ENCODE measurements at places on chromosomes 2 and 18.
A peak's percentile ranks its signal among the peaks of the same experiment; 100 is the strongest.

GRCh38 chr2:236675526-236675925, 105.9 kb downstream of the ACKR3 start:
- DNase-seq: no peak

DNA sequence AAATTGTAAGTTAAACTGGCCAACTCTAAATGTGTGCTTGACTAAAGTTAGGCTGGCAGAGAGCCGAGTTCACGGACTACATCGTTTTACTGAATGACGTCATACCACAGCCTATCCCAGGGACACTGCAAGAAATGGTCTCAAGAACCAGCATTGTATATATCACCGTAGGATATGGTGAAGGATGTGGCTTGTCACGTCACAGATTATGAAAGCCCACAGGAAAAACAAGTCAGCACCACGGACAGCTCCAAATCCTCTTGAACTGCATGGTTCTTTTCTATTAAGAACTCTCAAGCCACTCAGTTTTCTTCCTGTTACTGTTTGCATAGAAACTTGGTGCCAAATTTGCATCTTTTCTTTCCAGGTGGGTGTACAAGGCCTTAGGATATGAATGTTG, 85.1 kb upstream of the ACAA2 start:
- peak; percentile 58 for DNase-seq

DNA sequence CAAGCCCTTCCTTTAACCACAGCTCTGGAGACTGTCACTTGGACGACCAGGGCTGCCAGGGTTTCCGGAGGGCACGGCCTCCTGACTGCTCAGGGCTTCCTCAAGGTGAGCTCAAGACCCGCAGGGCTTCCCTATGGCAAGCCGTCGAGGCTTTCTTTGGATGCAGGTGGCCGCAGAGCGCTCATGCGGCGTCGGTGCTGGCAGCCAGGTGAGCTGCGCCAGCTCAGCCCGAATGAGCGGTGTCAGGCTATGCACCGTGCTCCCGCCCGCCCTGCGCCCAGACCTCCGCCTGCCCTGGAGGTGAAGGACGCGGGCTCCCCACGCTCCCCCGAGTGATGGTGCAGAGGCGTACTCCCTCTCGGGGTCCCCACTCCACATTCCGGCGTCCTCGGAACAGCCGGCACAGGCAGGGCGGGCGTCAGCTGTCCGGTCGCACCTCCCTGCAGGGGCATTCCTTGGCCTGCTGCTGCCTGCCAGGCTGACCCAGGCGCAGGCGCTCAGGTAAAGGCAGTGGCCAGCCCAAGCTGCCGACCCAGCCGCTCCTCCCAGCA, 20.8 kb upstream of the TUBB6 start:
- DNase-seq: no peak

GRCh38 chr2:64773461-64774118, 119.9 kb upstream of the SERTAD2 start:
- DNase-seq: no peak

DNA sequence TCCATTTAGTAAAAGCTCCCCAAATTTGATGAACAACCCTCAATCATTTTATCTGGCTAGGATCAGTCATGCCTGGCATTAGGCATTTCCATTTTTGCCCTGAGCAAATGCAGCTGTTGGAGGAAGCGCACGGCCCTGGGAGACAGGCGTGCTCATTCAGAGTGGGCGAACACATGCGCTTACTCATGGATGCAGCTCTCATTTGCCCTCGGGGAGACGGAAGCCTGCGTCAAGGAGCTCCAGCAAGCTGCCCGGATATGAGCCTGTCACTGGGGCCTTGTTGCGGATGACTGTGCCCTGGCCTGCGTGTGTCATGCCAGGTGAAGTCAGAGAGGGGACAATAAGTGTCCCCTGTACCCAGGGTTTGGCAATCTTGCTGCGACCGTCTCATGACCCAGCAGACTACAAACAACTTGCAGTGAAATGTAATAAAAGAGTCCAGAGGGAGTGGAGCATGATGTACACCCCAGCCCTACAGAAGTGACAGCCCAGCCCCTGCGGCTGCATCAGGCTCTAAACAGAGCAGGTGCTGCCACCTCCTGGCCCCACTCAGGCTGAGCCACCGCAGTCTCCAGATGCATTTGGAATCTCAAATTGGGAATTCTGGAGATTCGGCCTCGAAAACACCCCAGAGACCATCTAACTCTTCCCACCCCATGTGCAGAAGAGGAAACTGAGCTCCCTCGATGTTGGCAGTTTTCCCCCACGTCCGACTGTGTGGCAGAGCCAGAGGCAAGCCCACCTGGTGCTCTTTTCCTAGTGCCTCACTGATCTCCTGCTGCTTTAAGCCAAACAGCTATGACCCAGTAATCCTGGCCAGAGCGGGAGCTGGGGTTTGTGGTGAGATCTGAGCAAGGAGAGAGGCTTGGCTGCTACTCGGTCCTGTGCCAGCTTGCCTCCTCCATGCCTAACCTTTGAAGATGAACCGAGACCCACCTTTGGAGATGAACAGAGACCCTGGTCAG, 105.0 kb upstream of the ALK start:
- DNase-seq: no peak

DNA sequence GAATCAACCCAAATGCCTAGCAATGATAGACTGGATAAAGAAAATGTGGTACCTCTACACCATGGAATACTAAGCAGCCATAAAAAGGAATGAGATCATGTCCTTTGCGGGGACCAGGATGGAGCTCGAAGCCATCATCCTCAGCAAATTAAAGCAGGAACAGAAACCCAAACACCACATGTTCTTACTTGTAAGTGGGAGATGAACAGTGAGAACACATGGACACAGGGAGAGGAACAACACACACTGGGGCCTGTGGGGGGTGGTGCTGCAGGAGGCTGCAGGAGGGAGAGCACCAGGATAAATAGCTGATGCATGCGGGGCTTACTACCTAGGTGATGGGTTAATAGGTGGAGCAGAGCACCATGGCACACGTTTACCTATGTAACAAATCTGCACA, 8.4 kb upstream of the PID1 start:
- DNase-seq: no peak

- no peak for DNase-seq
Measured at GRCh38 chr2:32714521-32714920, 86.7 kb downstream of the TTC27 start.

GRCh38 chr2:237327175-237327950, 86.6 kb downstream of the COL6A3 start:
- no peak for DNase-seq

DNA sequence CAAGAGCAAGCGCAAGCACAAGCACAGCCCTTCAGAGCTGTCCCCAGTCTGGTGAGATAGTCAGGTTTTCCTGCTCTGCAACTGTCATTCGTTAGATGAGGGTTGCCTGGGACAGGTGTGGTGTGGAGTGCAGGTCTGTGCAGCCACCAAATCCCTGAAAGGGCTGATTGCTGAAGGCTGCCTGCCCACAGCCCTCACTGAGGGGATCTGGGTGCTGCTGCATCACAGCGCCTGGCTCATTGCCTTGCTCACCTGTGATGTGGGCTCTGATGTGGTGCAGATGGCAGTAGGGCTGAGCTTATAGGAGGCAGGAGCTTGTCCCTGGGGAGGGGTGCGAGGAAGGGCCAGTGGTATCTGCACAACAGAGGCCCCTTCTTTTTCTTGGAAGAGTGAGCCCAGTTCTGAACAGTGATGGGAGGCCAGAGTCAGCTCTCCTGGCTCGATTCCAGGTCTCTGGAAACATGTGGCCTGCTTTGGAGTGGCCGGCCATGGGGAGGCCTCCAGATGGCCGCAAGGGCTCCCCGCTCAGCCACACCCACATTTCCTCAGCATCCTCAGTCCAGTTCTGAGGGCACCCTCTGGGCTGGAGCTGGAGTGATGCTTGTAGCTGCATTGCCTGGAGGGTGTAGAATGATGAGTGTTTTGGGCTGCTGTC, 11.4 kb downstream of the UBE2F start:
- no peak for DNase-seq

DNA sequence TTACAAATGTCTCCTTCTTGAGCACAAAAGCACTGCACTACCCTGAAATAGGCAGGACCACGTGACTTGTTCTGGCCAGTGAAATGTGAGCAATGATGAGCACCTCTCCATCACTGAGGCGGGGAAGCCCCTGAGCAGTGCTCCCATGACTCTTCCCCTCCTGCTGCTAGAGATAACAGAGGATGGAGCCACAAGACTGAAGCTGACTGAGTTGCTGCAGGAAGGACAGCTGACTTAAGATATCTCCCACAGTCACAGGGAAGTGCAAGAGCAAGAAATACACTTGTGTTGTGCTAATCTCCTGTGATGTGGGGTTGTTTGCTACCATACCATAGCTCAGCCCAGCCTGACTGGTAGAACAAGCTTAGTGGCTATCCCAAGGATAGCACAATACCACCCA, 38.7 kb downstream of the STK39 start:
- no peak for DNase-seq

- DNase-seq: no peak
Measured at GRCh38 chr18:45413180-45413836, 202.0 kb upstream of the SLC14A2 start.

- DNase-seq: no peak
Measured at GRCh38 chr2:173942861-173943523, 22.2 kb downstream of the SP3 start.

- DNase-seq: peak; percentile 75
Measured at GRCh38 chr18:63317982-63318888, 1.3 kb downstream of the BCL2 start.

DNA sequence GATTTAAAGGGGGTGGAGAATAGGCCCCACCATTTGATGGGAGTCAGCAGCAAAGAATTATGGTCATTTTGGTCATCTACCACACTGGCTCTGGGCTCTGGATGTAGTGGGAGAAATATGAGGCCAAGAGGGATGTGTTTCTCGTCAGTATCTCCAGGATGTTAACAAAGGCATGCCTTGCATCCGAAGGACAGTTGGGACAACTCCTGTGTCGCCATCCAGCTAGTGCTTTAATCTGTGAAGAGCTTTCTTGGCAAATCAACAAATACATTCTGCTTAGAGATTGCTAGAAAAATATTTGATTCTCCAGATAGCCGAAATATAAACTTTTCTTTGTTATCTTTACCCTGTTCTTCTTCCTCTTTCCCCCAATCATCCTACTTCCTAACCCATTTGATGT, 287.1 kb upstream of the TNP1 start:
- DNase-seq: no peak

- no peak for DNase-seq
Measured at GRCh38 chr2:105334211-105334610, 3.1 kb upstream of the C2orf49 start.

- DNase-seq: no peak
Measured at GRCh38 chr2:150388289-150388625, 99.2 kb downstream of the RND3 start.

DNA sequence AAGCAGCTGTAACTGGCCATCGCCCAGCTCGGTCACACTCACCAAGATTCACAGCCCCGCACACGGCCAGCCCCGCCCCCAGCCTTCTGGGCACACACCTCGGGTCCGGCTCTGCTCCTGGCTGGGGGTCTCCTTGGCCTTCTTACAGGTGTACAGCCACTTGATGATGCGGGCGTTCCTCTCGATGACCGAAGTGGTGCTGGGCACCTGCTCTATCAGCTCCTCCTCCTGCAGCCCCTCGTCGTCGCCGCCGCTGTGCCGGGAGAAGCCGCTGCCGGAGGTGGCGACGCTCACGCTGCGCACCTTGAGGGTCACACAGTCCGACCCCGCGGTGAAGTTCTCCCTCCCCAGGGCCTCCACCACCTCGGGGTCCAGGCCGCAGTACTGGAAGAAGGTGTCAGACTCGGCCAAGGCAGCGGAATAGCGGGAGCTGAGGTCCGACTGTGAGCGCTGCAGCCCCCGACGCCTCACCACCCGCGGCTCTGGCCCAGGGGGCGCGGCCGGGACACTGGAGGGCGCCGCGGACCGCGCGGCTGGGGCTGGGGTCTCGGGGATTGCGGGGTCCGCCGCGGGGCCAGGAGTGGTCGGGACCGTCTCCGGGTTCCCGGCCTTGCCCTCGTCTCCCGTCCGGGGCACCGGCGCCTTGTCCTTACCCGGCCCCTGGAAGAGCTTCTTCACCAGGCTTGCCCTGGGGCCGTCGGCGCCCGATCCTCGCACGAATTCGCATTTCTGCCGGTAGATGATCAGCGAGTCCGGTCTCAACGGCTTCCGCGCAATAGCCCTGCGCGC, 769 bp downstream of the FAM110C start:
- no peak for DNase-seq

GRCh38 chr2:222490131-222490530, 65.8 kb downstream of the SGPP2 start:
- DNase-seq: no peak

DNA sequence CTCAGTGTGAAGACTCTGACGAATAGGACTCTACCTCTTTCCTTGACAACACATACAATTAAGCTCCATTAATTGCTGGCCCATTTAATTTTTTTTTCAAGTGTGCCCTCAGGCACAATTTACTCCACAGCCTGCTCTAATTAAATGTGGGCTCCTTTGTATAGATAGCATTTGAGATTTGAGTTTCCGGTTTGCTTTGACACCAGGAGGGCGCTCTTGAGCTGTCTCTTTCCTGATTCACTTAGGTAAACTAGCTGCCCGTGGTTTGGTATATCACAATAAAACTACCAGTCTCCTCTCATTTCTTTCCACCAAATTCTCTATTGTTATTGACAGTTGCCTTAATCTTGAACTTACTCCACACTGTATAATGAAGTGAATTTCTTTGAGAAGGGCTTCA, 666.0 kb downstream of the DSC3 start:
- DNase-seq: no peak

DNA sequence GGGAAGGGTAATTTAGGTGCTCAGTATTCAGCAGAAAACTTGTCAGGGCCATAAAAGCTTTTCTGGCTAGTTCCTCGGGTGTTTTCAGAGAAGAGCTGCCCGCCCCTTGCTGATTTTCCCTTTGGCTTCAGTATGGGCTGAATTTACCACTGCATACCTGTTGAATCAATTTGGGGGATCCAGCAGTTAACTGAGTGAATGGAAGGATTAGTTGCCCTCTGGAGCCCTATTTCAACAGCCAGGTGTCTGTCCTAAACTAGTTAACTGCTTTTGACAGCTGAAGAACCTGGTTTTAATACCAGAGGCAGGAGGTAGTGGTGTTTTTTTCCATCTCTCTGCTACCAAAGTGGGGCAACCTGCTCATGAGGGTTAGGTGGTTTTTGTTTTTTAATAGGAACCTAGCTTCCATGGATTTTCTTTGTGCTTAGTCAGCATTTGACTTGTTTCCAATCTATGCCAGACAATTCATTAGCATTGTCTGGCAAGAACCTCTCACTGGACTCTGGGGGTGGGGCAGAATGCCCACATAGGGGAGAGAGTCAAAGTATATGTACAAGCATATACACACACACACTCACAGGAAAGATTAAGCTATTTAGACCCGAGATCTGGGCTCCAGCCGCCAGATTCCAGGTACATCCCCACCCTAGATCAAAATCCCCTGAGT, 166.5 kb upstream of the SIX3 start:
- no peak for DNase-seq

GRCh38 chr2:9333591-9334171, 89.6 kb downstream of the ITGB1BP1 start:
- DNase-seq: no peak

GRCh38 chr2:59389240-59389639, 1148.1 kb upstream of the FANCL start:
- DNase-seq: no peak

- no peak for DNase-seq
Measured at GRCh38 chr2:225289659-225290058, 109.9 kb upstream of the NYAP2 start.
